ENCODE measurements at places on chromosomes 16 and 17. TPM values are rescaled to one million over a fixed set of nuclear protein-coding genes. Genes with fewer than 3 reads are reported as not detected.

DNA sequence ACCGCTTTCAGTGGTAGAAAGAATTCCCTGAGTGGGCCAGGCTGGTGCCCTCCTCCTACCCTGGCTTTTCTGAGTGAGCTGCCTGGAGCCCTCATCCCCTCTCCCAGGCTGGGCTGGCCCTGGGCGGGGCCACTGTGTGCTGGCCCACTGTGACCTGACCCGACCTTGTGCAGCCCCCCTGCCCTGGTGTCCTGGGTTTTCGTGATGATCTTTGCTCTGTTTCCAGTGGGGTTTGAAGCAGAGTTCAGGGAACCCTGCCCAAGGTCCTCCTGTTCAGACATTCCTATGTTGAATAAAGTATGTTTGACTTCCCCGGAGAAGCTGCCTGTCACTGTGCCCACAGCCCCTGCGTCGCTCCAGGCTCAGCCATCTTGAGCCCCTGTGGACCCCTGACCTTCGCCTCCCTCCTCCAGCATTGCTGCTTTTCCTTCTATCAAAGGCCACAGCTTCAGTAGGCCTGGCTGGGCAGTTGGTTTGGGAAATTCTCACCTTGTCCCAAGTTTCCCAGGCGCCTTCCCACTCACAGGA is 13.7 kb upstream of the NAGLU start:
- no peak for DNase-seq

Gene TNK1
- total RNA-seq = 0.62 TPM

DNA sequence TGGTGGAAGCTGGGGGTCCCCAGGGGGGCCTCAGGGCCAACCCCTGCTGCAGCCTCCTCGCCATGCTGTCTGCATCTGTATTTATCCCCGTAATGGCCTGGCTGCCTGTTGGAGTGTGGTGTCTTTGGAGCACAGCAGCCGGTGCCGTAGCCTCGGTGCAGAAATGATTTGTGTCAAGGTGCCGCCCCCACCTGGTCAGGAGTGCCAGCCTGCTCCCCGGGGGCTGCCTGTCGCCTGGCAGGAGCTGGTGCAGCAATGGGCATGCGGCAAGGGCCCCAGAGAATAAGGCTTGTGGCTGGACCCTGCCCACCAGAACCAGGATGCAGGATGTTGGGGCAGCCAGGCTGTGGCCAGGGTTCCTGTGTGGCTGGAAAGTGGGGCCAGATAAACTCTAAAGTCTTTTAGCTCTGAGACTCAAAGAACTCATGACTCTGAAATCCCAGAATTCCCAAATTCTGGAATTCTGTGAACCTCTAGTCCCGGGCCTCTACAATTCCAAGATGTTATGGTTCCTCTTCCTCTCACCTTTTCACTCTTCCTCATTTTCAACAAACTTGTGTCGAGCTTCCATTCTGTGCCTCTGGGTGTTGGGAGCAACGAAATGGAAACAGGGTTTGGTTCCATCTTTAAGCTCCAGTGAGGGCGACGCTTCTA is 5.9 kb downstream of the CPNE2 start:
- no peak for DNase-seq

Gene GDPD3
- total RNA-seq = 1.8 TPM

DNA sequence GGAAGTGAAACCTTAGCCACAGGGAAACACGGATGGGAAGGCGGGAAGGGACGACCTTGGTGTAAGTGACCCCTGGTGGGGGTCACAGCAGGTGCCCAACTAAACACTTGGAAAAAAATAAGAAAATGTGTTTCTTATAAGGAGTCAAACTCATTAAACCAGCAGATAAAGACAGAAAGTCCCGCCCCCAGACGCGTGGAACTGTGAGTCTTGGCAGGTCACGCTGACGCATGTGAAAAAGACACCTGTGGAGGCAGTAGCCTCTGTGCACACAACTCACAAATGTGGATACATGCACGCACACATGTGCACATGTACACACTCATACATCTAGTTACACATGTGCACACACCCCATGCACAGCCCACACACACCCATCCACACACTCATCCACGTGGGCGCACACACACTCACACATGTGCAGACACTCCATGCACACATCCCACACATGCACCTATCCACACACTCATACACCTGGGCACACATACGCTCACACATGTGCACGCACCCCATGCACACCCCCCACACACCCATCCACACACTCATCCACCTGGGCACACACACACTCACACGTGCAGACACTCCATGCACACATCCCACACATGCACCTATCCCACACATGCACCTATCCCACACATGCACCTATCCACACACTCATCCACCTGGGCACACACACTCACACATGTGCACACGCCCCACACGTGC is 432.4 kb downstream of the SOX9 start:
- DNase-seq = no peak

DNA sequence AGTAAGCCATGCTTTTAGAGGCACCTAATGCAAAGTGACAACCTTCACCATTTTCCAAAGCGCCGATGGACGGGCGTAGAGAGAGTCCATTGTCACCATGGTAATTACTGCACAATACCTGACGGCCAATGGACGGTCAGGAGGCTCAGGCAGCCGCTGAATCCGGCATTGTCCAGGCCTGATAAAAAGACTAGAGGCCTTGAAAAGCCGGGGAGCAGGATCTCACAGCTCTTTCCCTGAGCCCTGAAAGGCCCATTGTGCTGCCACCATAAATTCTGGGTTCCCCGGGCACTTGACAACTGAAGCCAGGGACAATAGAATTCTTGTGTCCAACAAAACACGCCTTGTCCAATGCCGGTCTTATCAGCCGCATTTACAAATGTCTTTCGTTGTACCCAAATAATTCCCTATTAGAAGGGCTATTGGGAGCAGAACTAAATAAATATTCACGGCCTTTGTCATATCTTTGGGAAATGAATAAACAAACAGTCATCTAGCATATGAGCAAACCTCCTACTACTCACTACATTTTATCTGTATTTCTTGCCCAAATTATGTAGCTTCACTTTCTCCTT is 62.4 kb downstream of the CDH11 start:
- DNase-seq = no peak

DNA sequence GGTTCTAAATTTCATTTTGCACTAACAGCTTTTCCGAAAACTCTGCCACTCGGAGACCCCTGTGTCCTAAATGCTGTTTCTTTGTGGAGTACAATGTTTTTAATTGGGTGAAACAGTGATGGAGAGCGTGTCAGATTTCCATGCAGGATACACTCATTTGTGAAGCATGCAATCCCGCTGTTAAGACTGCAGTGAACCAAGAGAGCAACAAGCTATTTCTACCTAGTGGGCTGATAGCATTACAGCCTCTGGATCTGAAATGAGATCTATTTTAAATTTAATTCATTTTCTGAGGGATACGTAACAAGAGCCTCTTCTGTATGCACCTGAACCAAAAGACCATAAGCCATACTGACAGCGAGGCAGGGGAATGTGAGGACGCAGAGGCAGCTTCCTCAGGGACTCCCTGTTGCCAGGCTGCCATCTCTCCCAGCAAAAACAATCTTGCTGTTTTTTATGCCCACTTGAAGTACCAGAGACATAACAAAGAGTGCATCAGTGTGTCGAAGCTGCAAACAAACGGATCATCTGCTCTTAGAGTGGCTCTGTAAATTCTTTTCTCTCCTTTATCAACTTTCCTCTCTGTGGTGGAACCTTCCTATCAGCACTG is 199.9 kb upstream of the COX10 start:
- no peak for DNase-seq

Gene PARN
- 54.3 TPM for total RNA-seq

- no peak for DNase-seq
Measured at GRCh38 chr17:4386406-4386805, 19.9 kb upstream of the UBE2G1 start.

DNA sequence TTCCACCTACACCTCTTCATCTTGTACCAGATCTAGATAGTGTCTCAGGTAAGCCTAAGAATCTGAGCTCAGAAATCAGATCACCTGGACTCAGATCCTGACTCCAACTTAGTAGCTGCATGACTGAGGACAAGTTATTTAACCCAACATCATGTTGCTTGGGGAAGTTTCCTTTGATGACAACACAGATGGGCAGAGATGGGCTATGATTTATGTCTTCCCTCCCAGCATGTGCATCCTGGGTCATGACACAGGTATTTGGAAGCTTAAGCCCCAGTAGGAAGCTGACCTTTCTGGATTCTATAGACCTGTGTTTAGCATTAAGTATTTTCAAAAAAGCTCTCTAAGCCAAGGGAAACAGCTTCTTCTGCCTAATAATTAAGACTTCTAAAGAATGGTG is 12.4 kb upstream of the HEATR6 start:
- peak; percentile 24 for DNase-seq

DNA sequence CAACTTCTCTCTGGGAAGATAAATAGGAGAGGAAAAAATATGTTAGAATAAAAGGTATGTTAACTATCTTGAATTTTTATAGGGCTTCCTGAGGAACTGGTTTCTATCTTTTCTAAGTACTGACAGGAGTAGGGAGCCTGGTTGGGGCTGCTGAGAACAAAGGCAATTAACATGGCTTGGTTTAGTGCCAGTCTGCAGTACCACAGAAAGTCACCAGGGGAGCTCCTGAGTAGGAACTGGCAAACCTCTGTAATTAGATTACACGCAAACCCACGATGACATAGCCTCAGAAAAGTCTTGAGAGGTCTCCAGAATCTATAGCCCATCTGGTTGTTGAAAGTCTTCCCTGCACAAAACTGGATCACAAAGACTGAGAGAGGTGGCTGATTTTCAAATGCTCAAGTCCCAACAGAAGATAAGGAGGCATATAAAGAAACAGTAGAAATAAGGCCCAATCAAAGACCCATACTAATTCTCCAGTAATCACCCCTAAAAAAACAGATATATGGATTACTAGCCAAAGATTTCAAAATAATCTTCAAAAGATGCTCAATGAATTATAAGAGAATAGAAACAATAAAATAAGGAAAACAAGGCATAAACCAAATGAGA is 11.7 kb upstream of the CNTNAP4 start:
- peak; percentile 12 for DNase-seq

Gene RND2
- total RNA-seq = 0.20 TPM

Gene KRT12
- total RNA-seq = not detected

Gene CCL4L2
- total RNA-seq = not detected

Gene CD300LB
- not detected for total RNA-seq

Gene SPATA2L
- 10.9 TPM for total RNA-seq

DNA sequence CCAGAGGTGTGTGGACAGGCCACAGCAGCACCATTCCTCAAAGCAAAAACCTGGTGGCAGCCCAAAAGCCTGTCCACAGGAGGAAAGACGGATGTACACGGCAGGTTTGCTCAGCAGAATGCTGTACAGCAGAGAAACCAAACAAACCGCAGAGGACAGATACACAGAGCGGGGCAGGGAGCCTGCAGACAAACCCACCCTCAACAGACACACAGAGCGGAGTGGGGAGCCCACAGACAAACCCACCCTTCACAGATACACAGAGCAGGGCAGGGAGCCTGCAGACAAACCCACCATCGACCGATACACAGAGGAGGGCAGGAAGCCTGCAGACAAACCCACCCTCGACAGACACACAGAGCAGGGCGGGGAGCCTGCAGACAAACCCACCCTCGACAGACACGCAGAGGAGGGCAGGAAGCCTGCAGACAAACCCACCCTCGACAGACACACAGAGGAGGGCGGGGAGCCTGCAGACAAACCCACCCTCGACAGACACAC is 53.0 kb upstream of the METRNL start:
- no peak for DNase-seq

Gene G6PC1
- not detected for total RNA-seq

- peak; percentile 84 for DNase-seq
Measured at GRCh38 chr16:14013571-14014283, 57.4 kb upstream of the MRTFB start.

Gene PIK3R6
- not detected for total RNA-seq

Gene MAP2K6
- total RNA-seq = 0.22 TPM

Gene SKAP1
- total RNA-seq = 0.42 TPM

Gene CBX8
- total RNA-seq = 7.3 TPM

DNA sequence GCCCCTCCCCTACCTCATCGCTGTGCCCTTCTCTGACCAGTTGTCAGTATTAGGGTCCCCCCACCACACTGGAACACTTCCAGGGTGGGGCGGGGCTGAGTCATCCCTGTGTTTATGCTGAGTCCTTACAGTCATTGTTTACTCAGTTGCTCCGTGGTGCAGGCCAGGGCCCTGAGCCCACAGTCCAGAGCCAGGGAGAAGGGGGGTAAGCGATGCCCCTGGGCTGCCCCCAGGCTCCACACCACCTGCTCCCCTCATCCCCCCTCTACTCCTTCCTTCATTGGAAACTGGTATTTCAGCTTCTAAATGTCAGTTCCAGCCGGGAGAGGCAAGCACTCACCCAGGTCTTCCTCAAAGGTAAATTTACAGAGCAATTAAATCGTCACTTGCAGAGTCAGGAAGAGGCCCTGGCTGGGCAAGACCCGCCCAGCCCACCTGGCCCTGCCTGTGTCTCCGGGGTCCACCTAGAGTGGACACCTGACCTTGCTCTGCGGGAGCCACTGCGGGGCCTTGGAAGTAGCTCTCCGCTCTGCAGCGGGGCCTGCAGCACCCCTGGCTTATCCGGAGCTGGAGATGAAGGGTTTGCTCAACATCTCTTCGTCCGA is 4.8 kb downstream of the ATP2A3 start:
- DNase-seq = peak; percentile 66

- DNase-seq = no peak
Measured at GRCh38 chr17:19244781-19245180, 7.6 kb downstream of the EPN2 start.

DNA sequence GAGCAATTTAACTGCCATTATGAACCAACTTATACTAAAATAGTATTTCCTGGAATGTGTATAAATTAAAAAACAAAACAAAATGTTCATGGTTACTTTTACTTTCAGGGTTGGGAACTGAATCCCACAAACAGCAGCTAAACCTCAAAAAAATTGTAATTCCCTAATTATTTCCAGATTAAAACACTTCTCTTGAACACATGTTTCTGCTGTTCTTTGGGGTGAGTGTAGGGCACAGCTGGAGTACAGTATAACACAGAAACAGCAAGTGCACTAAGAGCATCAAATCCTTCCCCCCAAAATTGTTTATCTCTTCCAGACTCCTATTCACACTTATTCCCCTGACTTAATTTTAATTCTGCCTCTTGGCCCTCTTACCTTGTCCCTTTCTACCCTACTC is 56.4 kb downstream of the KANSL1 start:
- no peak for DNase-seq

Gene PYDC1
- not detected for total RNA-seq

GRCh38 chr16:54657058-54657708 is 273.5 kb upstream of the IRX5 start:
- peak; percentile 94 for DNase-seq
